ENCODE measurements at places on chromosomes 12 and 14.
A peak's percentile ranks its signal among the peaks of the same experiment; 100 is the strongest.

DNA sequence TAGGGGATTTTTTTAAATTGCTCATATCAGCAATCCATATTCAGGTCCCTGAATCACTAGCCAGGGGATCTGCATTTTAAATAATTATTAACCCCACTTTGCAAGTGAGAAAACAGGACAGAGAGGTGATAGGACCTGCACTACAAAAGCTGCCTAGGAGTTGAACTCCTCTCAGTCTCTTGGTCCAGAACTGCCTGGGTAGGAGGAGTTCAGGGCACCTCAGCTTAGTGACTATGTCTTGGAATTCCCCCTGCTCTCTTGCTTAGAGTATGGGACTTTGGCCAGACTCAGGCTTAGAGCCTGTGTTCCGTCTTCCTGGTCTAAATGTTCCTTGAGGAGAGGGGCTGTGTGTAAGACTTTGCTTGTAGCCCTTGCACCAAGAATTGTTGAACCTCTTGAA is 68.2 kb upstream of the WSCD2 start:
- DNase-seq, result no peak

DNA sequence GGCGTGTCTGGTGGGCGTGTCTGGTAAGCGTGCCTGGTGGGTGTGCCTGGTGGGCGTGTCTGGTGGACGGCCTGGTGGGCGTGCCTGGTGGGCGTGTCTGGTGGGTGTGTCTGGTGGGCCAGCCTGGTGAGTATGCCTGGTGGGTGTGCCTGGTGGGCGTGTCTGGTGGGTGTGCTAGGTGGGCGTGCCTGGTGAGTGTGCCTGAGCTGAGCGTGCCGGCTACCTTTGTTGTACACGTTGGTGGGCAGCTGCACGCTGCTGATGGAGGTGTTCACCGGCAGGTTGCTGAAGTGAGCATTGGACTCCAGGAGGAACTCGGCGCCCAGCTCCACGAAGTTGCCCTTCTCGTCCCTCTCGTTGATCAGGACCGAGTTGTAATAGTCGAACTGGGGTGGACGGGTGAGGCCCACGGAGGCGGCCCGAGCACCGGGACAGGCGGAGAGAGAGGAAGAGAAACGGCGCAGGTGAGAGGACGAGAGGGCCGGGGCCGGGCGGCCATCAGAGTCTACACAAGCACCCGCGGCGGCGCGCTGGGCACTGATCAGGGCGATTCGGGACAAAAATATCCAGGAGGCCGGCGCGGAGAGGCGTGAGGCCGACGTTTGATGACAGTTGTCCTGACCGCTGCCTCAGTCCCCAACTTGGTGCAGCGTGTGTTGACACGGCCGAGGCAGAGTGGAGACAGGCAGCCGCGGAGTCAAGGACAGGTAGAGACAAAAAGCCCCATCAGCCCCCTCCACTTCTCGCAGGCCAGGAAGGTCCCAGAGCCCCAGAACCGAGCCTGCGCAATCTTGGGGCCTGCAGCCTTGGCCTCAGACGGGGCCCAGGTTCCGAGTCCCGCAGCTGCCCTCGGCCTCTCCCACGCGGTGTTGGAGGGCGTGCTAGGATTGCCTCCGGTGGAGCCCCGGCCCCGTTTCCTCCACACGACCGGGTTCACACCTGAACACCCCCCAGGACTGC is 10.5 kb downstream of the CACNA2D4 start:
- DNase-seq, result peak; percentile 54

- DNase-seq, result no peak
These were observed 194.1 kb downstream of the BTG1 start for GRCh38 chr12:91951571-91951970.

DNA sequence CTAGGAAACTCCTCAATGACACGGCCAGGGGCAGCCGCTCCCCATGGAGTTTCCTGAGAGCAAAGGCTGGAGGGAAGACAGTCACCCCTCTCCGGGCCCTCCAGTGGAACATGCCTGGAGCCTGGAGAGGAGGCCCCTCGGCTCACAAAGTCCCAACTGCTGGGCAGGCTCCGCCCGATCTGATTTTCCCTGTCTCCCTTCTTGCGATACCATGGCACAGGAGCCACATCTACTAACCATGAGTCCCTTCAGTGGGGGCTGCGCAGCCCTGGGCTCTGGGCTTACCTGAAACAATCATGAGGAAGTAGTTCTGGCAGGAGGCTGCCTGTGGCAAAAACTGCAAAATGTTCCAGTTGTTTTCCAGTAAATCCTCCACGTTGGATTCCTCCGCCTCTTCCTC is 15.3 kb downstream of the P2RX2 start:
- no peak for DNase-seq

All from breast epithelium (tissue), 4 donors.